ENCODE measurements at places on chromosomes 6 and 20.

- DNase-seq: no peak
Observed at GRCh38 chr6:95599706-95600105, 22.4 kb downstream of the MANEA start.

- no peak for DNase-seq
Observed at GRCh38 chr20:62334881-62335280, 32.1 kb downstream of the ADRM1 start.

DNA sequence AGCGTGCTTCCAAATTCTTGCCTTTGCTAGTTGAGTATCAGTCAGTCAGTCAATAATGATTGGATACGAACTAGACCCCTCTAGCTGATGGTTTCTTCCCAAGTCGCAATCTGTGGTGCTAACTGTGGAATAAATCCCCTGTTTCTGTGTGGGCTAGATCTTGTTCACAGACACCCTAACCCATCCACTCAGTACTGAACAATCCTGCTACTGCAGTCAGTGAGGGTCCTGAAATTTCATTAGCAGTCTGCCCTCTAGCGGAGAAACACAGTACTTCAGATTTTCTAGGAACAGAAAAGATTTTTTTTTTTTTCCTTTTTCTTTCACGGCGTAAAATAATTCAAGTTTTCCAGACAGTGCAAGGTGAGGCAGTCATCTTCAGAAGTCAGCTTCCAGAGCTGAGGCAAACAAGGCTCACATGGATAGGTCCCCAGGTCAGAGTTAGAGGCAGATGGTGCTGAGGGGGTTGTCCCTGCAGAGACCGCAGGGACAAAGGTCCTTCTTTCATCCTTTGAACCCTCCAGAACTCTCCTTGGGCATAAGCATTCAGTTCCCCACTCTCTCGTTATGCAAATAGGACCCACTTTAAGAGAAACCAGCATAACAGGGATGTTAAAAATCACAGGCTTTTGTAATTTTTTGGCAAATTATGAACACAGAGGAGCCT is 119.6 kb downstream of the SCML4 start:
- peak; percentile 51 for DNase-seq

DNA sequence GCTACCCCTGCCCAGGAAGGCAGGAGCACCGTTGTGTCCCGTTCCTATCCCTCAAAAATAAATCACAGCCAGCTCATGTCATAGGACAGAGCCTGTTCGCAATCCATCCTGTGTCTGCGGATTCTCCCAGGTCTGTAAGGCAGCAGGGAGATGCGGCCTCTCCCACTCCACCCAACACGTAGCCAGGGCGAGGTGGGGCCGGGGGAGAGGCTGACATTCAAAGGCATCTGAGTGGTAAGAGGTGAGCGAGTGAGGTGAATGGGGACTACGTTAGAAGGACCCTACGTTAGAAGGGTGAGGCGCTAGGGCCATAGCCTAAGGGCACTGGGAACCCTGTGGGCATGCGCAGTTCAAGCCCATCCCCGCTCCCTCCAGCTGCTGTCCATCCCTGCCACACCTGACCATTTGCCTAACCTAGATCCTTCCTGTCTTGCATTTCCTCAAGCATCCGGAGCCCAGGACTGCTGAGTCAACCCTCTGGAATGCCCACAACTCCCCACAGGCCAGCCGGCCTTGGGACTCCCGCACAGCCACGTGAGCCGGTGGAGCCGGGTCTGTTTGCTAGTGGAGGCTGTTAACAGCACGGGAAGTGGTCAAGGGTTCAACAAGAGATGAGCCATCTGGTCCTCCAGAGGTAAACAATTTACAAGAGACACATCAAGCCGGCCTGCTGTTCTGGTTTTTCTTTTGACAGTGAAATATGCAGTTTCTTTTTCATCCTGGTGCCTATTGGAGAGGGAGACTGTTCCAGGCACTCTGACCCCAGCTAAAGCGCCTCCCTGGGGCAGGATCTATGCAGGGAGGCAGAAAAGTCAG is 45.9 kb downstream of the RIPOR3 start:
- DNase-seq: no peak

DNA sequence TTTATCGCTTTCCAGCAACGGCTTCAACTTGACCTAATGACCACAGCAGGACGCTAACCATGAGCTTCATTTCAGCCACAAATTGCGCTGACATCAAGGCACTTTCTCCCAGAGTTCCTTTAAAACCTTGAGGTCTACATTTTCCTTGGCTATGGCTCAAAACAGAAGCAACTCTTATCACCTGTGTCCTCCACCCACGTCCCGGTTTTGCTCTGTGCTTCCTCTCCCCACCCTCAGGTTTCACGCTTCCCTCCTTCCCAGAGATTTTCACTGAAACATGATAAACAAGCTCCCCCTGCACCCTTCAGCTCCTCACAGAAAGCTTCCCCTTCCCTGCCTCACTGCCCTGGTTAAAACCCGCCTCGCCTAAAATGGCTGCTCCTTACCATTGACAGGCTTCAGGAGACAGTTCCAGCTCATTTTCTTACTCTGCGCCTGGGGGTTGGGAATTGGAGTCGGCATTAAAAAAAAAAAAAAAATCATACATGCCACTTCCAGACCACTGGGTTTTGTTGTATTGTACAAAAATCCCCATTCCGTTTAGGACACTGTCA is 229.5 kb downstream of the UBE3D start:
- no peak for DNase-seq

DNA sequence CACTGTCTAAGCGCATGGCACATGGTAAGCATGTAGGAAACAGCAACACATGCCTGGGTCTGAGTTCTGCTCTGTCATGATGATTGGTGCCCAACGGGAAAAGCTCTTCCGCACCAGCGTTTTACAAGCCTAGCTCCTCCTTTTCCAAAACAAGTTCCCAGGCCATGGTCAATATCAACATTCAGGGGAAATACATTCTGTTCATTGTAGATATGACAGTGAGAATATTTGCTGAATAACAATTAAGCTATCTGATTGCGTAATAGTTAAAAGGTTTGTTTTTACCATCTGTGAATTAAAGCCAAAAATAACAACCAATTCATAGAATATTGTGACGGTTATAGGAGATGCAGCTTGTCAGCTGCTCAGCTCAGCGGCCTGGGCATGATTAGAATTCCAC is 404.3 kb upstream of the SLC35B3 start:
- no peak for DNase-seq

- DNase-seq: peak; percentile 79
Observed at GRCh38 chr6:41424370-41425058, 89.1 kb downstream of the NCR2 start.

- DNase-seq: no peak
Observed at GRCh38 chr6:165833355-165833754, 170.3 kb upstream of the PDE10A start.

GRCh38 chr20:36063916-36064657 is 90.5 kb upstream of the EPB41L1 start:
- DNase-seq: peak; percentile 18

DNA sequence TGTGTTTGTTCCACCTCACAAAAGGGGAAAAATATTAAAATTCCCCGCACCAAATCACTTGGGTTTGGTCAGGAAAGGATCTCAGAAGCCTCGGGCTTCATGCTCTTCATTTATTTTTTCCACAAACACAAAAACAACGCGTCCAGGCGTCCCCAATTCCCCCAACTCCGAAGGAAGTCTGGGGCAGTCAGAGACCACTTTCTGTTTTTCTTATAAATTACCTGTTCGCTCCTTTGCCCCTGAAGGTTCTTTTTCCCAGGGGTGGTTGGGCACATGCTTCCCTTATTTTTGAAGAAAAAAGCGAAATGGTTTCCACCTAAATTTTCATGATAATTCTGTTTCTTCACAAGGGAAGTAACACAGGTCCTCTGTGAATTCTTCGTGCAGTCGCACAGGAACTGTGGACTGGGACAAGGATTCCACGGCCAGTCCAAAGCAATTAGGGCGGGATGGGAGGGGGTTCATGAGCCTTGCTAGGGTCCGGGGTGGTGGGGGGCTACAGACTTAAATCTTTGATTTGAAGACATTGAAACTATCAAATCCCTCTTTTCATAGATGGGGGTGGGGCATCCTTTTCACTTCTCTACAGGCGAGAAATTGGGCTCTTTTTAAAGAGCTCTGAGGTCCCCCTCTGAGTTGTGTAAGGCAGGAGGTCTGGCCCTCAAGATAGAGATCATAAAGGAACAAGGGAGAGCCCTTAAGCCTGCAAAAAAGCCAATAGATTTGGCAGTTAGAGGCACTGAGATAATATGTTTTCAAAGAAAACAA is 30.5 kb upstream of the HFE start:
- peak; percentile 36 for DNase-seq

- no peak for DNase-seq
Observed at GRCh38 chr6:16591396-16592222, 169.7 kb downstream of the ATXN1 start.

- DNase-seq: no peak
Observed at GRCh38 chr20:1562622-1563021, 5.1 kb upstream of the SIRPD start.

DNA sequence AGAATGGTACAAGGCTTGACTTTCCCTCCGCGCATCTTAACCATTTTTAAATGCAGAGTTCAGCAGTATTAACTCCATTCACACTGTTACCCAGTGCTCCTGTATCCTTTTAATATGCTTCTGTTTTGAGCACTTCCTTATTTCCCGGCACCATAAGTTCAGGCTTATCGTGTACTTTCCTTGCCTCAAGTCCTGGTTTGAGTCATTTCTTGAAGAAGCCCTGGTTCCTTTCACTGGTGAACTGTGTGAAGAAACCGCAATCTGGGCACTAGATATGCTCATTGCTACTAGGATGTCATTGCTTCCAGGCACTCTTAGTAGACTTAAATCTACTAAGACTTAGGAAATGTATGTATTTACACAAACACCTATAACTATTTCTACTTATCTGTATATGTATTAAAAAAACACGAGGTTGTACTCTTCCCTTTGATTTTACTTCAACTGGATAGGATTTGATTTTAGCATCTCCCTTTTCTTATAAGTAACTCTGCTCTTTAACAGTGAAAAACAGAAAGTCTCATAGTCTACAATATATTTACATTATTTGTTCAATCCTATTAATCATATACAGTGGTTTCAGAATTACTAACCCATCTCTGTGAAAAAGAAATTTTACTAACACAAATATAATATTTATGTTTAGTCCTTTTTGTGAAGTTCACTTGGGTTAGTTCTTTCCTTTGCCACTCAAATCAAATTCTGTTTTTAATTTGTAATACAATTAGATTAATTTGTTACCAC is 135.5 kb downstream of the CDKAL1 start:
- no peak for DNase-seq

DNA sequence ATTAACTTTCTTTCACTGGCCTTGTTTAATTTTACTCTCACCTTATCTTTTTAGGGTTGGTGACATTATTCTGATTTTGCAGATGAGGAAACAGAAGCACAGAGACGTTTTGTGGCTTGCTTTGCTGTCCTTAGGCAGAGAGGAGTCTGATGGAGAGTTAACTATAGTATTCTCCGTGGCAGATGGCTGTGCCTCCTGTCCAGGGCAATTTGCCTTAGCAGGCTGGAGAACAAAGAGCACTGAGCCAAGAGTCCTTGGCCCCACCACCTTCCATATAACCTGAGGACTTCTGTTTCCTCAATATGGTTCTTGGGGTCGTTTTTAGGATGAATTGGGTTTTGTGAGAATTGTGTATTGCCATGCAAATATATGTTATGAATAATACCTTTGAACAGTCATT is 71.4 kb upstream of the BACH2 start:
- DNase-seq: no peak

- DNase-seq: no peak
Observed at GRCh38 chr20:52494244-52494643, 302.7 kb upstream of the ZFP64 start.

GRCh38 chr6:14081126-14081525 is 36.4 kb upstream of the CD83 start:
- DNase-seq: no peak

DNA sequence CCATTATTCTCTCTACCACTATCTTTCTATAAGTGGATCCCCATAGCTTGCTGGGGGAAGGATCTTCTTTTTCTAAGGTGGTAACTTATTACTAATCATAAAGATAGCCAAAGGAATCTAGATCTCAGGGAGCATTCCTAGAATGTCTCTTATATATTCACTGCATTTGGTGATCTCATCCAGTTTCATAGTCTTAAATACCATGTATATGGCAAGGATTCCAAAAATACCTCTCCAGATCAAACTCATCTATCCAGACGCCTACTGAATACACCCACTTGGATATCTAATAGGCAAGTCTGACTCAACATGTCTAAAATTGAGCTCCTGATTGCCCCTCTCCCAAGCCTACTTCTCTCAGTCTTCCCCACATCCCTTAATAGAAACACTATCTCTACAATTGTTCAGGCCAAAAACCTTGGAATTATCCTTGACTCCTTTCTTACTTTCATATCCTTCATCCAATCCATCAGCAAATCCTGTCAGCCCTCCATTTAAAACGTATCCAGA is 264.4 kb downstream of the HACE1 start:
- DNase-seq: no peak

DNA sequence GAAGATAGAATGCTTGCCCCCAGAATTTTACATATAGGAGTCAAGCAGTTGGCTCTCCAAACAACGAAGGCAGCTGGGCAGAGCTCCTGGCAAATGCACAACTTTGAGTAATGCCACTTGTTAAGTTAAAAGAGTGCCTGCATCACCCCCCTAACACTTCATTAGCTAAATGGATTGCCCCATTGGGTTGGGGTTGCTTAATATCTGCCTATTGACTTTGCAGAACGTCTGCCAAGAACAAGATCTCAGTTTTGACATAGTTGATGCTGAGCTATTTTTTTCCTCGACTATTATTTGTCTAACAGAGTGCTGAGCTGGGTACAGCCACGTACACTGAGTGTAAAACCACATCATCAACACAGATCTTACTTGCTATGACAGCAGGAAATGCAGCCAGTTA is 12.1 kb downstream of the ANKRD60 start:
- no peak for DNase-seq

GRCh38 chr6:75418233-75418632 is 75.4 kb downstream of the FILIP1 start:
- DNase-seq: no peak

DNA sequence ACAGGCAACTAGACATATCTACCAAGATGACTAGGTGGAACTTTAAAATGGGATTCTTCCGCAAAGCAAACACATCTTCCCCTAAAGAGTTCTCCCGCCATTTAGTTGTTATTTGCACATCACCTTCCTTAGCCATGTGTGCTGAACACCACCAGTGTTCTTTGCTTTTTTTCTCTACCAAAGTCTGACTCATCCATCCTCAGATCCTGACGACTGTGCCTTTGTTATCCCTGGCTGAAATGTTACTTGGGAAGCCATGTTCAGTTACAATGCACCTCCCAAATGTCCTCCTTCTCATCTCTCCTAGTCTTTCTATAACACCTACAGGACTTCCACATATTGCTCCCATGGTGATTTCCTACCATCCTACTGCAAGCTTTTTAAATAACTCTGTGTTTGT is 593.5 kb upstream of the ARID1B start:
- no peak for DNase-seq

DNA sequence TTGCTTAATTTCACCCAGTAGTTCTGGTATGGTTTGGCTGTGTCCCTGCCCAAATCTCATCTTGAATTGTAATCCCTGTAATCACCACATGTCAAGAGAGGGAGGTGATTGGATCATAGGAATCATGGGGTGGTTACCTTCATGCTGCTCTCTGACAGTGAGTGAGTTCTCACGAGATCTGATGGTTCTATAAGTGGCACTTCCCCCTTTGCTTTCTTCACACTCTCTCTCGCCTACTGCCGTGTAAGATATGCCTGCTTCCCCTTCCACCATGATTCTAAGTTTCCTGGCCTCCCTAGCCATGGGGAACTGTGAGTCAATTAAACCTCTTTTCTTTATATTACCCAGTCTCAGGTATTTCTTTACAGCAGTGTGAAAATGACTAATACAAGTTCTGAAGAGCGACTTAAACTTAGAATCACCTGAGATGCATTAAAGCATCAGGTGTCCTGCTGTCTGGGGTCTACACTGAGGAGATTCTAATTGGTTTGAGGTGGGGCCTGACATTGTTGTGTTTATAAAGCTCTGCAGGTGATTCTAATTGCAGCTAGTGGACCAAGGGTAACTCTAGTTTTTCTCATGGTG is 82.1 kb upstream of the DTNBP1 start:
- no peak for DNase-seq

Measured in germinal center (tissue), 1 donor.